ENCODE measurements at places on chromosomes 12 and 14.

GRCh38 chr14:93234798-93235197, 27.7 kb downstream of the UBR7 start:
- DNase-seq, result no peak

- no peak for DNase-seq
Measured at GRCh38 chr14:99722741-99723140, 38.6 kb downstream of the CYP46A1 start.

DNA sequence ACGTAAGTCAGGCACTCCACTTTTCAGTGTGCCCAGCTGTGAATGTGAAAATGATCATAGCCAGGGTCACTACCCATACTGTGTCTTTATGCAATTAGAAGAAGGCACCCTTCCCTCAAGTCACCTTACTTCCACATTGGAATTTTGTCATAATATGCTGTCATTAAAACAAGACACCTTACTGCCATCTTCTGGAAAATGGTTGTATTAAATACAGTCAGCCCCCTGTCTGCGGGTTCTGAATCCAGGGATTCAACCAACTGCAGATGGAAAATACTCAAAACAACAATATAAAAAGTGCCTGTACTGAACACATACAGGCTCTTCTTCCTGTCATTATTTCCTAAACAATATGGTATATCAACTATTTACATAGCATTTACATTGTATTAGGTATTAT, 70.2 kb upstream of the TBX5 start:
- no peak for DNase-seq

- no peak for DNase-seq
Measured at GRCh38 chr14:93914278-93914677, 12.9 kb upstream of the FAM181A start.

GRCh38 chr14:100846309-100846859, 20.5 kb downstream of the MEG3 start:
- DNase-seq, result no peak

DNA sequence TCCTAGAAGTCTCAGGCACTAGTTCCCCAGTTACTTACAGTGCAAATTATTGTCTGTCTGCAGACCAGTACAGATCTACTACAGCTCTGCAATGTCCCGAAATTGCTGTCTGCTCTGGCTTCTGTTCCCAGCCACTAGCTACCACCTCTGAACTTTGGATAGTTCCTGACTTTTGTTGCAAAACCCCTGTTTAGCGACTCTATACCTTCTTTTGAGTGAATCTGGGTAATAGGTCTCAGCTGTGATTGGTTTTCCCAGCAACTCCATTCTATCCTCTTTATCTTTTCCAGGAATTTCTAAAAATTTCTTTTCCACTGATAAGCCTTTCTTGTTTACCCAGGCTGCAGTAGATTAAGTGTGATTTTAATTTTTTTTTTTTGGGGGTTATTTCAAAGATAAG, 16.8 kb downstream of the KCNJ8 start:
- DNase-seq, result no peak

All from ecto neural progenitor cell (in vitro differentiated cells).